ENCODE measurements at places on chromosomes 11 and 22.

DNA sequence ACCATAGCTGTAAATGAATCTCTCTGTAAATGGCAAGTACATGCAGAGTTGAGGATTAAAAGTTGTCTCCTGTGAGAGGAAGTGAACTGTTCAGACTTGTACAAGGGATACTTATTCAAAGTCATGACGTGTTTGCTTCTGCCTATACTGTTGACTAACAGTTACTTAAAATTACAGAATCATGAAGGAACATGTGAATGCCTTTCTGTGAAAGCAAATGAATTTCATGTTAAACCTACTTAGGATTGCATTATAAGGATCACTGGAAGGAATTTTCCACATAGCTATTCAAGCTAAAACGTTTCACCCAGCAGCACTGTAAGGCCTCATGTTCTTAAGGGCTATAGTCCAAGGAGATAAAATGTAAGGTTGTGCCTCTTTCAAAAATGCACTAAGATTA, 93.4 kb upstream of the BIRC3 start:
- no peak for DNase-seq

GRCh38 chr11:123091506-123091905, 29.6 kb upstream of the HSPA8 start:
- DNase-seq: no peak

DNA sequence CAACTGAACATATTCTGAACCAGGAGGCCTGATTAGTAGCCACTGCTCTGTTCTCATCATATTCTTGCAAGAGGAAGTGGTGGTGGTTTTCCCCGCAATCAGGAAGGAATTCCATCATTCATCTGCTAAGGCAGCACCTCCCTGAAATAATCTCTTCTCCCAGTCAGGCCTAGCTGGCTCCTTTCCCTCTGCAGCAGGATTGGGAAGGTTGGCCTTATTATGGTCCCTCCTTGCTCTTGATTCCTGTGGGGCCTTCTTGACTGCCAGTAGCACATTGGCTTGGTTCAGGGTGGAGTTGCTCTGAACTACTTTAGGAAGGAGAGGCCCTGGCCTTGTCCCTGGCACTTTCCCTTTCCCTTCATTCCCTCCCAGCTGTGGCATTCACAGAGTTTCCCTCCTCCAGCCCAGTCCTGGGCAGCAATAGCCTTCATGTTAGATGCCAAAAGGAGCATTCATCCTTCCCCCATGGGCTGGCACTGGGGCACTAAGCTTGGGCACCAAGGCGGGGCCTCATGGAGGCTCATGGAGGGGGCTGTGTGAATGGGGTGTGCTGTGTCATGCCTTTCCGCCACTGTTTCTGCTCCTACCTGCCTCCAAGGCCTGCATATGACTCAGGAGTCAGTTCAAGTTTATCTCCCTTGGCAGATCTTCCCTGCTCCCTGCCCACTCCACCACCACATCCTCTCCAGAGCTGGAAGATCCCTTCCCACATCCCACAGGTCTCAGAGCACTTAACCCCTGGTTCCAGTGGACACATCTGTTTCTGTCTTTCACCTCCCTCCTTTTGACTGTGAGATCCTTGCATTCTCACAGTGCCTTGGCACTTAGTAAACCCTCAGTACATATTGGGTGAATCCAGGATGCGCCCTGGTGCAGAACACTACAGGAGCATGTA, 27.6 kb upstream of the CD44 start:
- no peak for DNase-seq

GRCh38 chr11:488992-489391, 18.1 kb downstream of the RNH1 start:
- peak; percentile 71 for DNase-seq

DNA sequence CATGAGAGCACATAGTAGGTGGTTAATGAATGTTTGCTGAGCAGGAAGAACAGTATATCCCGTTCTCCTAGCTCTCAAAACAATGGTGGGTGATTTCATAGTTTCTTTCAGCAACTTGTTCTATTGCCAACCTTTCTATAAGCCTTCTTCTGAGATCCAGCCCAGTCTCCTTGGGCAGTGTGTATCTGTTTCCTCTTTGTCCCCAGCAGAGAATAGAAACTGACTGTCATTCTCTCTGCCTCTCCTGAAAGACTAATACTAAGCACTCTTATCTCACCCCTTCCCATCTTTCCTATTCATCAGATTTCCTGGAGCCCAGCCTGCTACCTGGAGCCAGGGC, 272.9 kb downstream of the ST3GAL4 start:
- DNase-seq: no peak

- DNase-seq: no peak
Measured at GRCh38 chr11:72740562-72741428, 11.4 kb downstream of the ARAP1 start.

DNA sequence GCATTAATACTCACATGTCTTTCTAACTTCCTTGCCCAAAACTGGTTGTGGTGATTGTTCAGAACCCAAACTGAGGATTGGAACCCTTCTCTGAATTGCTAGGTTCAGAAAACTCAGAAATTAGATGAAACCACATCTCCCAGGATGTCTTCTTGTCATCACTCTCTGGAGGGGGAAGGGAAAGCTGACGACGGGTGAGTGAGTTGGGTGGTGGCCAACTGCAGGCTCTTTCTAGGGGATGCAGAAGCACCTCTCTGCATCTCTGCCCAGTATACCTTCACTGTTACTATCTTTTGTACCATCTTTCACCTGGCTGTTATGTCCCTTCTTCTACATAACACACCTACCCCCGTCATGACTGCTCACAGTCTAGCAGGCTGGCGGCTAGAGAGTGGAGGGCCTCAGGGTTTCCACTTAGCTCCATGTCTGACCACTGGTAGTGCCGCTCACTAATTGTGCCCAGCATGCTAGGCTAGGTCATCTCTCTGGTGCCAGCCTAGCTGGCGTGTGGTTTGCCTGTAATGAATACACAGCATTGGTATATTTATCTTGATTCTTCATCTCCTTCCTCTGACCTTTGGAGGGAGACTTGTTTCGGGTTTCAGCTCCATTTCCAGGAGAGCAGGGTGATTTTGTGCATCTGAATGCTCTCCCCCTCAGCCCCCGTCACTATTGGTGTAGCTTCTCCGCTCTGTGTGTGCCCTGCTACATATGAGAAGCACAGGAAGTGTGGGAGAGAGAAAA, 7.3 kb downstream of the GRAMD1B start:
- DNase-seq: no peak

DNA sequence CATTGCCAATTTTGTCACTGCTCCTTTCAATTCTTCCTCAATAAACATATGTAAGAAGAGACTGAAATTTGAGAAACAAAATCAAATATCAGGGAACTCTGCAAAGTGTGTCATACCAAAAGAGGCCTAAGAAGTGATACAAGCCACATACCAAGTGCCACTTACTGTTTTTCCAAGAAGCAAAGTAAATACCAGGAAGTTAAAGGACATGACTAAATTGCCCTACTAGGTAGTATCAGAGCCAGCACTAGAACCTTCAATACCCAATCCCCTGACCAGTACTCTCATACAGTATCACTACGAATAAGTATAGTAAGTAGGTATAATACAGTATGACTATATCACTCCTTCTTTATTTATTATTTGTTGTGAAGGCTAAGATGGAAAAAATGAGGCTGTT, 13.6 kb downstream of the MAML2 start:
- DNase-seq: no peak

DNA sequence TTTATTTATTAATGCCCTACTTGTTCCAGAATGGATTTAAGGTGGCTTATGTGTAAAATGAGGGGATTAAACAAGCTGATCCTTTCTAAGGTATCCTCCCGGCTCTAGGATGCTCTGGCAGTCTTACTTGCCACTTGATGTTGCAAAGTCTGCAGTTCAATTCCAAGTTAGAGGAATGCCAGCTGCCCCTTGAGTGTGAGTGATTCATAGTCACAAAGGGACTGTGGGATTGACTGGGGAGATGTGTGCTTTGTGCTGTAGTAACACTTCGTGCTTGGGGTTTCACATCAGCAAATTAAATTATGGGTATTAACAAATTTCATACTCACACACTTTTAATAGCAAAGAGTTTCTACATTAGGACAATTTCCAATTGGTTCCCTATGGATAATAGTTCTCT, 550.8 kb upstream of the CADM1 start:
- no peak for DNase-seq

DNA sequence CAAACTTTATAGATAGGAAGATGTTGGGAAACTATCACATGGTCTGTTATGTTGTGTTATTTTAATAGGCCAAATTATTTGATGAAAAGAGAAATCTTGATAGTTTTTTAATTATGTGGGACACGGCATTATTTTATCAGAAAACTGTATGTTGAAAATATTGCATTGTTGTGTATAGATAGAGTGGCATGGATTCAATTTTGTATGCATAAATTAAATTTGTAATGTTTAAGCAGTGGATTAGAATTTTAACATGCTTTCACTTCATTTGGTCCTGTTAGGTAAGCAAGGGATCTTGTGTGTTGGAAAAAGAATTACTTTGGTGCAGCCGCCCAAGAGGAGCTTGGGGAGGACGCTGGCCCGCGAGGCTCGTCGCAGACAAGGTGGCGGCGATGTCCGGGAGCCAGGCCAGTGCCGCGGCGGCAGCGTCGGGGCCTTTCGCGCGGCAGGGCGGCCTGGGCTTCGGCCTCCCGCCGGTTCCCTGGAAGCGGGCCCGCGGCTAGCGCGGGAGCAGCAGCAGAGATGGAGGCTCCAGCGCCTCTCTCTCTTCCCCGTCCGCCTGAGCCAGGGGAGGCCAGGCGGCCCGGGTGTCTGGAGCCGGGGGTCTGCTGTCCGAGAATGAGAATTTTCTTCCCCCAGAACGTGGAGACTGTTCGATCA, 82.7 kb downstream of the GGT1 start:
- DNase-seq: peak; percentile 40

- no peak for DNase-seq
Measured at GRCh38 chr11:6667733-6668374, 12.2 kb upstream of the DCHS1 start.
